ENCODE measurements at places on chromosomes 12 and 14. TPM values are rescaled to one million over a fixed set of nuclear protein-coding genes. Genes with fewer than 3 reads are reported as not detected.

DNA sequence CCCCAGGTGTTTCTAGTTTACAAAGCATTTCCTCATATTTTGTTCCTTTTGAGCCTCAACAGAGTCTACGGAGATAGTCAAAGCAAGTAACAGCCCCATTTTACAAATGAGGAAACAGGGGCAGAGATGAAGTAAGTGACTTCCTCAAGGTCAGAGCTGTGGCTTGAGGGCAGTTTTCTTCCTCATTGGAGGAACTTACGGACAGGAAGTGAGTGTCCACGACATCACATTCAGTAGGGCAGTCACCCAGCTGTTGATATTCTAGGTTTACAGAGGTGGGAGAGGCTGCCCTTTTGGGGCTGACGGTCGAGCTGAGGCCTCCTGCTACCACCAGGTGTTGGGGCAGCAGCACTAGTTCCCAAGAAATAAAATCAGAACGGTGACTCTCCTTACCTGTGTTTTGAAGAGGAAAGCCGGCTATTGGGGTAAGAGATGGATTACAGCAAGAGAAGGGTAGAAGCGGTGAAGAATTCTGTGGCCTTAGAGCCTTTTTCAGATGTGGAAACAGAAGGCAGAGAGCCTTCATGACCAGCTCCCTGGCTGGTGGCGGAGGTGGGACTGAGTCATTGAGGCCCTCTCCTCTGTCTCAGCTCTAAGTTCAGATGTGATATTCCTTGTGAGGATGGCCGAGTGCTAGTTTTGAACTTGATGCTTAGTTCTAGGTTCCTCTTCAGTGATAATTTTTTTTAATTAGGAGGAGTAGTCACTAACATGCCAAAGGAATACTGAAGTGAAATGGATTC, 41.7 kb downstream of the SUSD6 start:
- DNase-seq: no peak

Gene CCDC198
- polyA plus RNA-seq: not detected

DNA sequence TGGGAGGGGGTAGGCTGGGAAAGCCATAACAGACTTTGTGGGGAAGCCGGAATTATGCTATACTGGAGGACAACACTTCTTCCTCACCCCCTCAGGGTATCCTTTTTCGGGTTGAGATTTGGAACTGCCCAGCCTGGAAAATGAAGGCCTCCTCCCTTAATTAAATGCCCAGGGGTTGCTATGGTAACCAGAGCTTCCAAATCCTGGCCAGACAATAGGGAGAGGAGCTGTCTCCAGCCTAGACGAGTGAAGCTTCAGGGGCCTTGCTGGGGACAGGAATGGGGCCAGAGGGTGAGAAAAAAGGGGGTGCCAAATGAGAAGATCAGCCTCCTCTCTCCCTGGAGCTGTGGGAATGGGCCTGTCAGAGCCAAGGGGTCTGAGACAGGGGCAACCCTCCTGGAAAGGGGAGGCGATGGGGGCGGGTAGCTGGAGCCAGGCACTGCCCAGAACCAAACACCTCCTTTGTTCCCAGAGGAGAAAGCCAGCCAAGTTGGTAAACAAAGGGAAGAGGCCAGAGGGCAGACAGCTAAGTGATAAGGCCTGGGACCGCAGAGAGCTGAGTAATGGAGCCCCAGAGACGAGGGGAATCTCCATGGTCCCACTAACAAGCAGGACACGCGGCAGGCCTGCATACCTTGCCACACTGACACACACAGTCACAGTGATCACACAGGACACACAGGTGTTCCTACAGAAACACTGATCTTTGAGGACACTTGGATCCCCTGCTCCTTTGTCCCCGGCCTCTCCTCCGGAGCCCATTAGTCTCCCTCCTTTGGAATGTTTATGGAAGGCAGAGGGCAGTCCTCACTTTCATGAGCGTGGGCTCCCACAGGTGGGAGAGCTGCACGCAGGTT, 17.9 kb upstream of the RND1 start:
- DNase-seq: no peak

DNA sequence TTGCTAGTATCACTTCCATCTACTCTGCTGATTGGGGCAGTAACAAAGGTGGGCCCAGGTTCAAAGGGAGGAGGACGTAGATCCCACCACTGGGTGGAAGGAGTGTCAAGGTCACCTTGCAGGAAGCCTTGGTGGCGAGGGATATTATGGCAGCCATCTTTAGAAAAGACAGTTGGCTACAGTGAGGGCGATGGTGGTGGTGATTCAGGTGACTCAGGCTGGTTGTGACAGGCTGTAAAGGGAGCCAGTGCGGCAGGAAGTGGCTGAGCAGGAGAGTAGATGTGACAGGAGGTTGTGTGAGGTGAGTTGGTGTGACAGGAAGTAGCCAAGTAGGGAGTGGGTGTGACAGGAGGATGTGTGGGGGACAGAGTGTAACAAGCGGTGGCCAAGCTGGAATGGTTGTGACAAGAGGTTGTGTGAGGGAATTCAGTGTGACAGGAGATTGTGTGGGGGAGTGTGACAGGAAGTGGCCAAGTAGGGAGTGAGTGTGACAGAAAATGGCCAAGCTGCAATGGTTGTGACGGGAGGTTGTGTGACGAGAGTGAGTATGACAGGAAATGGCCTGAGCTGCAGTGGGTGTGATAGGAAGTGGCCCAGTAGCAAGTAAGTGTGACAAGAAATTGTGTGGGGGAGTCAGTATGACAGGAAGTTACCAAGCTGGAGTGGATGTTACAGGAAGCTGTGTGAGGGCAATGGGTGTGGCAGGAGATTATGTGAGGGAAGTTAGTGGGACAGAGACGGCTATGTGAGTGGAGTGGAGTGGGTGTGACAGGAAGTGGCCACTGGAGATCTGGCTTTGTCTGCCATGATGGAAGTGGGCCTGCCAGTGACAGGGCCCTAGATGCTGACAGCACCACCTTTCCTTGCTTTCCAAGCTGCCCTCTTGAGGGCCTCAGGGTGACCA, 136.5 kb upstream of the MYL2 start:
- DNase-seq: no peak

Gene OTOGL
- 0.10 TPM for polyA plus RNA-seq

GRCh38 chr14:51121096-51121495, 26.2 kb upstream of the TRIM9 start:
- DNase-seq: no peak

DNA sequence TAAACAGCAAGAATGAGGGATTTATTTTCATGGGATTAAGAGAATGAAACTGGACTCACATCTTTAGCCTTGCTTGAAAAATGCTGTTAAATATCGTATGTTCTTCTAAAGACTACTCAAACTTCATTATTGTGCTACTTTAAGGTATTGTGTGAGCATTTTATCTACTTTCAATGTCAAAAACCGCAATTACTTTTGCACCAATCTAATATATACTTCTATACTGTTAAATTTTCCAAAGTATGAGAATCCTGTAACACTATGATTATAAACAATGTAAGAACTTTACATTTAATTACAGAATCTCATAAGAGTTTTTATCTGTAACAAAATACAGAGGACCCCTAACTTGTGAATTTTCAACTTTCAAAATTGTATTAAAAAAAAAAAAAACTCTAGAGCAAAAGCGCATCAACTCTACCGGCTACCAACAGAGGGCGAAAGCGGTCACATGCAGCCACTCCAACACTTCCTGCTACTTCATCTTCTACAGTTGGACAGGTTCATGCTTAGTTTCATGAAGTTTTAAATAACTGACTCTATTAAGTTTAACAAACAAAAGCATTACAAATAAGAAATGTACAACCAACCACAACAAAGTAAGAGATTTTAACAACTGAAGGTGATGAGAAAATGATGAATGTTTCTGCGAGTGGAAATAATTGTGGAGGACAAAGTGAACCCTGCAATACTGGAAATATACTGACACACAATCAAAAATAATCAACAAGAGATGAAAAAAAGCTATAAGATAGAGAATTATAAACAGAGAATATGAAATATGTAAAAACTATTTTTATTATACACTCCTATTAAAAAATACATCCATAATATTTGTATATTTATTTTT, 210.9 kb downstream of the MED13L start:
- DNase-seq: no peak

- no peak for DNase-seq
These were observed 113.4 kb upstream of the RESF1 start for GRCh38 chr12:31845613-31846322.

DNA sequence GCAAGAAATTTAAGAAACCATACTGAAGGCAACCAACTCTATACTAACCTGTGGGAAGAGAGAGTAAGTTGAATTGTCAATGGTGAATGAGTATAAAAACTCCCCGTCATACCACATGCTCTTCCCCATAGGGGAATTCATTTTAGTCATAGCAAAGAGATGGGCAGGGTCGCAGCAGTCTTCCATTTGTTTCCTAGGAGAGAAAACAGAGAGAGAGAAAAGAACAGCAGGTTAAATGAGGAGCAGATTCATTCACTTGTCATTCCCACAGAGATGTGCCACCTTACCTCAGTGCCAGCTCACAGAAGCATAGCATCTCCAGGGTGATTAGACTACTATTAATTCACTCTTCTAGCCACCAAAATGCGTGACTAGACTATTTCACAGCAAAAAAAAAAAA, 47.4 kb downstream of the ST8SIA1 start:
- DNase-seq: no peak

- no peak for DNase-seq
These were observed 18.0 kb downstream of the MFAP5 start for GRCh38 chr12:8644345-8645248.

Data from BJ (cell line).